NCI-H187 treated with DMSO at 0.1 percent for 48 hours (cell line): ENCODE measurements at places on chromosomes 5 and 9.

DNA sequence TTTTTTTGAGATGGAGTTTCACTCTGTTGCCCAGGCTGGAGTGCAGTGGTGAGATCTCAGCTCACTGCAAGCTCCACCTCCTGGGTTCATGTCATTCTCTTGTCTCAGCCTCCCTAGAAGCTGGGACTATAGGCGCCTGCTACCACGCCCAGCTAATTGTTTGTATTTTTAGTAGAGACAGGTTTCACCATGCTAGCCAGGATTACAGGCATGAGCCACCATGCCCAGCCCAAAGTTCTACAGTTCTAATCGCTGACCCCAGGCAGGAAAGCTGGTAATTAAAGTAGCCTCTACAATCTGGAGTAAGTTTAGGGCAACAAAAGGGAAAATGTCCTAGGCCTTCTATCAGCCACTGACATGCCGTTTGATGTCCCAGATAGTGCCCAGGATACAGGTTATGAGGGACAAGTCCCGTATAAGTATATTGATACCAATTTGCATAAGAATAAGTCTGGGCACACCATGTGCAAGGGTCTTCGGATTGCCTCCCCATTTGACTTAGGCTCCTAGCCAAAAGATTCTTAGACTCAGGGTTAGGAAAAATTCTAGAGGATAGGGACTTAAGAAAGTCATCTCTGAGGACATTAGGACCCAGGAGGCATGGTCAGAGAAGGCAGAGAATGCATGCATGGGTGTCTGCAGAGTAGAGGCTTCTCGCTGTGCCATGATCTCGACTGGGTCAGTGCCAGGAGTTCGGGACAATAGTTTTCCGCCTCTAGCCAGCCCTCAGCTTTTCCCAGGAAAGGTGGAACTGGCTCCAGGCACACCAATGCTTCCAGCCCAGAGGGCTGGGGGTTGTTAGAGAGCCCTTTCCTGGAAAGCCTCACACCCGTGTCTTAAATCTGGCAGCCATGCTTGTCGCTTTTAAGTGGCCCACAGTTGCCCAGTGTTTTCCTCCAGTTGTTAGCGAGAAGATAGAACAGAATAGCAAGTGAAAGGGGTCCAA, 1111.1 kb downstream of the TAF11L14 start:
- no peak for DNase-seq

DNA sequence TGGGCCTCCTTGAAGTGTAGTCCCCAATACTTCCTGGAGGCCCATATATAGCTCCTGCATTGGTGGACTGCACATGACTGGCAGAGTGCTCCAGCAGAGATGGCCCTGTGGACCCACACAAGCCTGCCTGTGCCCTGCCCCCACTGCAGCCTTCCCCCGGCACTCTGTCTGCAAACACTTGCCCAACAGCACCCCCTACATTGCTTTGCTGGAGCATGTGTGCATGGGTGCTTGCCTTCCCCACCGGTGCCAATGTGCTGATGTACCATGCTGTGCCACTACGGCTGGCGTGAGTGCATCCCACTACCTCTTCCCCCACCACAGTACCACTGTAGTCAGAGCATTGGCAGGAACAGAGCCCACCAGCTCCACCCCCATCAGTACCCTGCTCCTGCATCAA, 563.6 kb upstream of the CTNND2 start:
- DNase-seq, result no peak

- DNase-seq, result no peak
Measured at GRCh38 chr5:137098663-137099062, 400.5 kb downstream of the SPOCK1 start.

DNA sequence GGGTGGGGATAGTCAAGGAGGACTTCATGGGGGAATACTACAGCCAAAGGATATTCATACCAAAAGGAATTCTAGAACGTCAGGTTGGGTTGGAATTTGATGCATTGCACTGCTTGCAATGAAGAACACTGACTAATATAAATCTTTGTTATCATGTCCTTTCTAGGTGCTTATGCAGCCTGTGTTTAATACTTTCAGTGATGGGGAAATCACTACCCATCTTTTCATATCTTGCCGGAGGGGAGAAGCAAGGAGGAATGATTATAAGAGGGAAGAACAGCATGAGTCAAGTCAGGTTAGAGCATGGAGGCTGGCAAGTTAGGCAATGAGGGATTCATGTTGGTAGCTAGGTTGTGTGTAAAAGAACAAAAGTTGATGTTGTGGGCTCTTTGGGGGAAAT, 5.1 kb upstream of the CCDC69 start:
- no peak for DNase-seq

- DNase-seq, result no peak
Measured at GRCh38 chr9:123637606-123637944, 281.6 kb downstream of the CRB2 start.

DNA sequence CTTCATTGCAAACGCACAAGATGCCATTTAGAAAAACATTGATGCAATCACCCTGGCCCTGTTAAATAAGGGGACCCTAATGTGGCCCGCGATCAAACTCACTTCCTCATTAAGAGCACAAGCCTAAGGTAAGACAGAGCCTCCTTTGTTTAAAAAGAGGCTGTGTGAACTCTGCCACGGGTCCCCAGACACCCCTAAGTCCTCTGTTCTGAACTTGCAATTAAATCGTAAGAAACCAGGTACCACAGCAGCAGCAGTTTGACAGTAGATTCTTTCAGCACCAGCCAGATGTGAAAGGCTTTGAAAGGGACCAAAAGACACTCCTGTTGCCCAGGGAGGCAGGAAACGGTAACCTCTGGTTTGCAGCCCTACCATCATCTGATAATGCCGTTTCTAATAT, 346.3 kb downstream of the TMEM167A start:
- DNase-seq, result no peak

DNA sequence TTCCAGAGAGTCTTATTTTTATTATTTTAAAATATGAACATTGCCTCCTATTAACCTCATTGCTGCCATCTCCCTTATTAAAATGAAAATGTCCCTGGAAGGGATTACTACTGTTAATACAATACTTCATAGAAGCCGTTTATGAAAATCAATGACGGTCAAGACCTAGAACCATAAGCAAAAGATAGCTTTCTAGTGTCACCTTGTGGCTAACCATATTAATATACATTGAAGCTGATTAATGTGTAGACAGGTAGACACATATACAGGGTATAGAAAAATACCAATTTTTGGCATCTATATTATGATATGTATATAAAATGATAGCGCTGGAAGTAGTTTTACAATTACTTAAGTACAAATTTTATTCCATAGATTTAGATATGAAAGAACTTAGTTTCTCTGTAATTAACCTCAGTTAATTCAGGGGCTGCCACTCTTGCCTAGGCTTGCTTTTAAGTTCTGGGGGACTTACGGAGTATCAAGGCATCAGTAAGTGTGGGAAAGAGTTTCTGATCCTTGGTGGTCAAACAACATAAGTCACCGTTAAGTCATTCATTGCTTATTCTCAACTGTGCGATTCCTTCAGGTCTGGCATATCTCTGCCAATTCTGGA, 2.5 kb upstream of the YTHDC2 start:
- DNase-seq, result no peak

- no peak for DNase-seq
Measured at GRCh38 chr5:109297900-109298299, 111.9 kb downstream of the PJA2 start.
